ENCODE measurements at places on chromosomes 1 and 21.
A peak's percentile ranks its signal among the peaks of the same experiment; 100 is the strongest.

- DNase-seq, result no peak
These were observed at the start of gene CTXND2 for GRCh38 chr1:150887018-150887417. Gene CTXND2, plus strand, starts transcription at chr1:150887136. Its CDS starts 25,179 bp downstream, at chr1:150912315.

DNA sequence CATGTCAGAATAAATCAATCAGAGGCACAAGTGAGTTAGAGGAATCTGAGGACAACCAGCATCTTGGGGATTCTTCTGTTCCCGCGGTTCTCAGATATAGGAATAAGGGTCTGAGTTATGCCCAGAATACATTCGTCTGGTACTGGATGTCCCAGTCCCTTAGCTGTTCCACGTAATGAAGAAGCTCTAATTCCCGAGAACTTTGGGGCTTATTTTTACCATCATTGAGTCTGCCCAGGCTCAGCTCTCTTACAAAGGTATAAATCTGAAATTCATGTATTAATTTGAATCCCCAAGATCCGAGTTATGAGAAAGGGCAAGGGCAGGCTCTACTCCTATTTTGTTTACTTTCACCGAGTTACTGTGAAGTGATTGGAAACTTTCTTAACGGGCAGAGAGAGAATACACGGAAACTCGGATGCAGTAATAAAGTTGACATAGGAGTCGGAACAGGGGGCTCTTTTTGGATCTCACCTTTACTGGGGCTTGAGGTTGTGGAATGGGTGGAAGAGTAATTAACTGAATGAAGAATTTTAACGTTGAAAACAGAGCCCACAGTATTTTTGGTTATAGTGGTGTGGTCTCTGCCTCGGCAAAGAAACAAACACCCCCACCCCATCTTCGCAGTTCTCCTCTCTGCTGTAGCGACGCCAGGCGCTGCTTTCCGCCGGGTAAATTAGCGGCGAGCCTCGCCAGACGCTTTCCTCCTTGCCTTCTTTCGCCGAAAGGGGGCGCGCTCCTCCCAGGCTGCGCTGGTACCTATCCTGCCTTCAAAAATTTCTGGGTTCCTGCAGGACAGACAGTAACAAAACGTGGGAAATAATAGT lies 7.1 kb downstream of the PRRX1 start:
- DNase-seq, result no peak

DNA sequence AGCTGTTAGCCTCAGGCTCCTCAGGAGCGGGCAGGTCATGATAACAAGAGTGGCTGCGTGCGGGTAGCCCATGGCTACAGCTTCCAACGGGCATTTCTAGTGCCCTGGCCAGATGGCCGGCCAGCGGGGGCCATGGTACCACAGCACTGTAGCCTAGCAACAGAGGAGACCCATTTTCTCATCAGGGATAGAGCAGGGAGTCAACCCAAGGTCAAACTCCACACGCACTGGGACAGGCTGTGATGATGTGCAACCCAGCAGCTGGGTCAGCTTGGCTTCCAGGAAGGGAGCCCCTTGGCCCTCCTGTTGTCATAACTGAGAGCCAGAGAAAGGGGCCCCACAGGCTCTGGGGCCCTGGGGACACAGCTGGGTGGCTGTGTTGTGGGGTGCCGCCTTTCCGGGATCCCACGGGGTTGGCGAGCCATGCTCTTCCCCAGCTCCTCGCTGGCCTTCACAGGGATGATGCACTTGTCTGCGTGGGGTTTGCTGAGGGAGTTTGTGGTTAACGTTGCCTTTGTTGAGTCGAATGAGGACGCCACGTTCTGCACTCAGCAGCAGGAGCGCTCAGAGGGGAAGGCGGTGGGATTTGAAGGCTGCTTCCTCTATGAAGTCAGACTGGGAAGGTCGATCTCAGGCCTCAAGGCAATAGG lies 46.3 kb downstream of the COL18A1 start:
- DNase-seq, result no peak

- DNase-seq, result no peak
These were observed 38.5 kb downstream of the MSTO1 start for GRCh38 chr1:155648207-155649147.

DNA sequence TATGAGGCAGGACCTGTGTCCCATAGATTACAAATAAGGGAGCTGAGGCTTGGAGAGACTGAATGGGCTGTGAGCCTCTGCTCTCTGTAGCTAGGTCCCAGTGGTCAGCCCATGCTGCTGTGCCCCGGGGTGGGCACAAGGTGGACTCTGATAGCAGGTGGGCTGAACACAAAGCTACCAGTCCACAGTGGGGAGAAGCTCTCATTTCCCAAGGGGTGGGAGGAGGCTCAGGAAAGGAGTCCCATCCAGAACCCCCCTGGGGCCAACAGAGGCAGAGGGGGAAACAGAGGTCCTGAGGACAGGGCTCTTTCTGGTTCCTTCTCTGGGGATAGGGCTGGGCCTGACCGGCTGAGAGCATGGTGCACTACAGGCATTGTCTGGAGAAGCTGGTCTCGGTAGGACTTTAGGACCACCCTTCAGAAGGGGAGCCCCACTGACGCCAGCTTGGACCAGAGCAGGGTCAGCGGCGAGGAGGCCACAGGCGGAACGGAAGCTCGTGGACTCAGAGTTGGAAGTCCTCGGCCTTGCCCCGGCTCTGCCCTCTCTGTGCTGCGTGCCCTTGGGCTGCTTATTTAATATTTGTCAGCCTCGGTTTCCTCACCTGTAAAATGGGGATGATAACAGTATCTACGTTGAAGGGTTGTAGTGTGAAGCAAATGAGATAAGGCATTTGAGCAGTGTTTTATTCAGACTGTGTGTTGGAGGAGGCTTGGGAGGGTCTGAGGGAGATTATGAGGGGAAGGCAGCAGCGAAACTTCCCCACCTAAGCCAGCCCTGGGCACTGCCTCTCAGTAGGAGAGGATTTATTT lies 26.6 kb downstream of the SDE2 start:
- no peak for DNase-seq

DNA sequence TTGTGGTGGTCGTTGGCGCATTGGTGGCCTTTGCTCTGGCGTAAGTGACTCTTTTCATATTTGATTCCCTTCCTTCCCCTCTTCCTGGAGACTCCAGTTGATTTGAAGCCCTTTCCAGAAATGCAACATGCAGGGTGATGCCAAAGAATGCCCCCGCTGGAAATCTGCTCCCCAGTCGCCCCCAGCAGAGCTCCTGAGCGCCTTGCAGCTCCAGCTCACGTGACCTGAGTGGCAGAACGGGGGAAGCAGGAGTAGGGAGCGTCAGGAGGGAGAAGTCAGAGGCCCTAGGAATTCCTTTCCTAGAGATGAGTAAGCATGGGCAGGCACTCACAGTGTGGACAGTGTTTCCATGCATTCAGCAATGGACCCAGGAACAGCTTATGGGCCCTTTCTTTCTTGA lies 255.9 kb downstream of the CACNA1E start:
- no peak for DNase-seq

DNA sequence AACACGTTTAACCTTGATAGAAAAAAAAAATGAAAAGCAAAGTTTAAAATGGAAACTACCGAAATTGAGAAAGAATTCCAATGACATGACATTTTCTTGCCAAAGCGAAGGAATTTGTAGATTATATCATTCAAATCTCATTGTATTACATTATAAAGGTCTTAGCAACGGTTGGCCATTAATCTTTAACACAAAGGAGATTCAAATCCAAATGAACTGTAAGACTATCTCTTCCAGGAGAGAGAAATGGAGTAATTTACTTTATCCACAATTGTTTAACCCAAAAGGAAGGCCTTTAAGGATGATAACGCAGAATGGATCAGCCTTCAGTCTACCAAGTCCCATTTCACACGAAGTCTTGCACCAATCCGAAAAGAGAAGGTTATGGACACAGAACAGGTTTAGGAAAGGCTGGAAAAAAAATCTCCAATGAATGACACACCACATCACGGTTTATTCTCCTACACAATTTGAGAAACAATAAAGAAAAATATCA lies 1.5 kb downstream of the ENAH start:
- no peak for DNase-seq

GRCh38 chr1:174152427-174152826 lies 6.9 kb upstream of the RABGAP1L start:
- no peak for DNase-seq

DNA sequence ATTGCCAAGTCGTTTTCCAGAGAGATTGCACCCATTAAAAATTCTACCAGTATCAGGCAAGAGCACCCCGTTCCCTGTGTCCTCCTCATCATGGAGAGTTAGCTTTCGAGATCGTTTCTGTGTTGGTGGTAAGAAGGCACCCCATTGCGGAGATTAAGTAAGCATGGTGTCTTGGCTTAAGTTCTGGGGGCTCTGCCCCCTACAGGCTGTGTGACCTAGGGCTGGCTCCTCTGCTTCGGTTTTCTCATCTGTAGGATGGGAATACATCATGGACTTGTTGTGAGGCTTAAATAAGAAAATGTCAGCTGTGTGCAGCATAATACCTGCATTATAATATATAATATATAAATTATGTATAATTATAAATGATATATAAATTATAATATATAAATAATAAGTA lies 36.8 kb upstream of the TENT5C start:
- no peak for DNase-seq

- peak; percentile 94 for DNase-seq
These were observed at the start of gene SIPA1L2 for GRCh38 chr1:232630047-232630893. Gene SIPA1L2, minus strand, starts transcription at chr1:232630133. Its CDS starts 114,794 bp downstream, at chr1:232515339.

DNA sequence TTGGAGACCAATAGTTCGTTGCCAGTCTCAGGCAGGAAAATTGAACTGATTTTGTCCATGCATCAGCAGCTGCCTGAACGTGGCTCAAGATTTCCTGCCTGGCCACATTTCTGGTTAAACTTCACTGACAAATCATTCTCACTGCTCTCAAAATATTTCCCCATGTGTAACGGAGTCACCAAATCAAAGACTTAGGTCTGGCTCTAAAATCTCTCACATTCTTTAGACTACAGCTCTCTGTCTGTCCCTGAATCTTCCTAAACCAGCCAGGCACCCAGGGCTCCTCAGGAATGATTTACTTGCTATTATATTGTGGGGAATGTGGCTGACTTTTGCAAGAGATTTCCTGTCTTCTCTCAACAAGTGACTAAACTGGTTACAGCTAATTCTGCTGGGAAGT lies 49.2 kb upstream of the GJA8 start:
- no peak for DNase-seq
